ENCODE measurements at places on chromosomes 1 and 21.

- no peak for DNase-seq
These were observed 10.9 kb upstream of the BATF3 start for GRCh38 chr1:212710566-212710965.

- DNase-seq: peak; percentile 43
These were observed 69.8 kb downstream of the TPR start for GRCh38 chr1:186304982-186305949.

- DNase-seq: no peak
These were observed 13.2 kb upstream of the PRAMEF12 start for GRCh38 chr1:12760256-12760795.

GRCh38 chr1:192966073-192966472 is 93.1 kb downstream of the UCHL5 start:
- no peak for DNase-seq

DNA sequence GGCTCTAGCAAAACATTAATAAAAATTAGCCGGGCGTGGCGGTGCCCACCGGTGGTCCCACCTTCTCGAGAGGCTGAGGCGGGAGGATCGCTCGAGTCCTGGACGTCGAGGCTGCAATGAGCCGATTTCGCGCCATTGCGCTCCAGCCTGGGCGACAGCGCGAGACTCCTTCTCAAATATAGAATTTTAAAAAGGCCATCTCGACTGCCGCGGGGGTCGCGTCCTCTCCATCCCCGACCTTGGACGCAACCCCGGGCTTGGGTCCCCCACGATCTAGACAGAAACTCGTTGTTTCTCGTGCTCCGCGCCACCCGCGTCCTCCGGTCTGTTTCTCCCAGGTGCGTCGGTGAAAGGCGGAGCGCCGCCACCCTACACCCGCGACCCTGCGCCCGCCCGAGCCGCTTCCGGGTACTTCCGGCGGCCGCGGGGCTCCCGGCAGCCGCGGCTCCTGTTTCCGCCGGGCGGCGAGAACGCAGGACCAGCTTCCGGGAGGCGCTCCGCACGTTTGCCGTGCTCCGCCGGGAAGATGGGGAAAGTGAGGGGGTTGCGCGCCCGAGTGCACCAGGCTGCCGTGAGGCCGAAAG is at the start of gene SLX9:
Gene SLX9, plus strand, starts transcription at position 498 of the 584 bp plus-strand sequence. Its CDS starts 29 bp downstream, at position 527.
- DNase-seq: peak; percentile 78

- no peak for DNase-seq
These were observed 7.0 kb downstream of the IL12RB2 start for GRCh38 chr1:67314696-67315095.

DNA sequence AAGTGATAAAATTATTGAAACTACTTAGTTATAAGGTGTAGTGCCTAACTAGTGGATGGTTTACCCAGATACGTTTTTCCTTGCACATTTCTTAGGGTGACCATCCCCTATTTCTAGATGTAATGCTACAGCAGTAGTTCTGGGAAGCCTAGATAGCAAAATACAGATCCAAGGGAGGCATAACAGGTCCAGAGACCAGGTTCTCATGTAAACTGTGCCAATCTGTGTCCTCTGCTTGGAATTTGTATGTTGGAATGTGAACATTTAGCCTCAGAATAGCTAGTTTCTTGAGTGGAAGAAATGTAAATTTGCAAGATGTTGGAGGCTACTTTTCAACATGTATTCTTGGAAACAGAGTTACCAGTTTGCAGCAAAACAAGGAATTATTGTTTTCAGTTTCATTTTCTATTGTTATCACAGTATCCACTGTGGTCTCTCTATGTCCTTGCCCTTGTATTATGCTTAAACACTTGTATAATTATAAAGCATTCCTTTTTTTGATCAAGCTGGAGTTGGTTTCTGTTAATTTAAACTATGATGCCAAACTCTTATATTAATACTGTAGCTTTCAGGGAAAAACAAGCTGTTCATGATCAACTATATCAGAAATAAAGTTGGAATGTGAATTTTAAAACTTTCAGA is 102.0 kb upstream of the BRINP3 start:
- no peak for DNase-seq

GRCh38 chr1:89085781-89086180 is 20.8 kb upstream of the GBP1 start:
- peak; percentile 29 for DNase-seq

DNA sequence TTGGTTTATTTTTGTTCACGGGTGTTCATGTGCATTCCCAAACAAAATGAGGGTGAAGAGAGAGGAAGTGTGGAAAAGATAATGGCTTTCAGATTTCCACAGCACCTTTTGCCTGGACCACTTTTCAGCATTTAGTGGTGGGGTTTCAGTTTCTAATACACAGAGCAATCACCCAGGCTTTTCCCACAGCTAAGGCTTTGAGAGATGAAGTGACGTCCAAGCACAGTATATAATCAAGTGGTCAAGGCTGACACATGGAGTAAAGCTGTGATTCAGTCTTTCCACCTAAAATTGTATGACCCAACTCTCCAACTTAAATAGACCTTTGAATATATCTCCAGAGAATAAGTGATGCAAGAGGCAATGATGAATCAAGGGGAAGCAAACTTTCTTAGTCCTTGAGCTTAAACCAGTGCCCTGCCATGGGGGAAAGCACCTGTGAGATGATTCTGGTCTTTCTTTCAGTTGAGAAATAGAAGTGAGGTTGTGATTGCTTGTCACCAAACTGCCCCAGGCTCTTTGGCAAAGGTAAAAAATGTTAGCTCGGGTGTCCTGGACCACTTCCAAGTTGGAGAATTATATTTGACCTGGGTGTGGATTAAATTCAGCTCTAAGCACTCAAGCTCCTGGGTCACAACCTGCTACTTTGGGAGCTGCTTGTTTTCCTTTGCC is 2.4 kb upstream of the PIK3R3 start:
- peak; percentile 76 for DNase-seq

DNA sequence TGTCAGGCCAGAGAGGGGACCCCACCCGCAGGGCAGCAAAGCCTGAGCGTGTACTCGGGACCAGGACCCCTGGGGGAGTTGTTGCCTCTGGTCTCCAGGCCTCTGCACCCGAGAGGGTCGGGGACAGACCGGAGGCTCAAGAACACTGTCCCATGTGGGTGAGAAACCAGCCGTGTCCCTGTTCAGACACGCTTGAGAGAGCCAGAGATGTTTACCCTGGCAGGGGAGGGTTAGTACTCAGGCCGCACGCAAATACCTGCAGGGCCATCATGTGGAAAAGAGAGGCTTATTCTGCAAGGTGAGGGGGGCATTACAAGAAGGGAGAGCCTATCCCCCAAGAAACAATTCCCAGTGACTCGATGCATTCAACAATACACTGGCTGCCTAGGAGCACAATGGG is 74.0 kb upstream of the ARHGEF16 start:
- DNase-seq: no peak

DNA sequence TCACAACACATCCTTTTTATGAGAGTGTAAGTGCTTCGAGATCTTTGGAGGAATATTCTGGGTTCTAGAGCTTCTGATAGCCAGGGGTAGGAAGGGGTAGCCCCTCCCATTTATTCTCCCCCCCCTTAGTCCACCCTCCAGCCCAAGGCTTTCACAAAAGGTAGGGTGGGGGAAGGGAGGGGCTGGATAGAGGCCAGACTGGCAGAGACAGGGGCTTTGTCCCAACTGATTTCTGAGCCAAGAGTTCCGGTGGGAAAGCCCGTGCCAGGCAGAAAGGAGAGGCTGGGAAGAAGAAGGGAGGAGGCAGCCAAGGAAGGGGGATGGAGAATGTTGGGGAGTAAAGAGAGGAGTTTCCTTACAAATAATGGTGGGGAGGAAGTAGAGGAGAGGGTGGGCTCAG is 3.1 kb downstream of the BCAN start:
- DNase-seq: no peak

- peak; percentile 29 for DNase-seq
These were observed 207.9 kb upstream of the C1orf87 start for GRCh38 chr1:60281360-60281932.

DNA sequence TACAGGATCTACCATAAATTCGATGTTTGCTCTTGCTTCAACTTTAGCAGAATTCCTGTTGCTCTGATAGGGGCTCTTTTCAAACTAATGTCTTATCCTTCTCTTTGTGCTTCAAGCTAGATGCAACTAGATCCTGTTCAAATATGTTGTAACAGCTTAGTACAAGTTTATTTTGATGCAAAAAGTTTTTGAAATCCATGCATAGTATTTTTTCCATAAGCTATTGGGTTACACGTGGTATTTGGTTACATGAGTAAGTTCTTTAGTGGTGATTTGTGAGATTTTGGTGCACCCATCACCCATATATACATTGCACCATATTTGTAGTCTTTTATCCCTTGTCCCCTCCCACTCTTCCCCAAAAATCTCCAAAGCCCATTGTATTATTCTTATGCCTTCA is 907.7 kb downstream of the LTN1 start:
- DNase-seq: no peak

GRCh38 chr1:13792419-13792818 is 92.4 kb downstream of the PRDM2 start:
- DNase-seq: peak; percentile 5

- DNase-seq: no peak
These were observed 656.3 kb downstream of the PTPRC start for GRCh38 chr1:199295107-199295506.

DNA sequence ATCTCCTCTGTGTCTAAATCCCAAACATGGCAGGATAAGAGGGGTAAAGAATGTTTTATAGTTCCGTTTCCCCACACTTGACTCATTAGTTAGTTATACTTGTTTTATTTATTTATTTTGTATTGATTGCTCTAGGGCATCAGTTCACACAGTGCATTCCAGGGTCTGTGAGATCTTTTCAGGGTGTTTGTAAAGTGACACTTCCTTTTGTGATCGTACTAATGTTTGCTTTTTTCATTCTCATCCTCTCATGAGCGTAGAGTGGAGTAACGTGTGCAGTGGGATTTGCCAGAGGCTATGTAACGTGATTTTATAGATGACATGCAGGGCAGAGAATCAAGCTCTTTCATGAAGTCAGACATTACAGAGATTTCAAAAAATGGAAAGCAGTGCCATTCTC is 103.2 kb downstream of the SCCPDH start:
- DNase-seq: no peak

DNA sequence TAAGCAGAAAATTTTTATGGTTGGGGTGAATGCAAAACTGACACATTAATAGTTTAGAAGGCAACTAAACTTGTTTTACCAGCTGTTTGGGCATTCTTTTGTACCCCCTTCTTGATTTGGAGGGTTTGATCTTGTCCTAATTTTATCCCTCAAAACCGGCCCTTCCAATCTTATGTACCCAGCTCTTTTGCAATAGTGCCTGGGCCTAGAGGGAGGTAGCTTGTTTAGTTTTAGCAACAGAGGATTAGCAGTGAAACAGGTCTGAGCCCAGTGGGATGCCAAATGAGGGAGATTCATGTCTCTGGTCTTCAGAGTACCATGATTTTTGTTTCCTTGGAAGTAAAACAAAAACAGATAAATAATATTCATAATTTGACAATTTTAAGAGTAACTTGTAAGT is 45.1 kb downstream of the CRP start:
- no peak for DNase-seq

GRCh38 chr1:231395076-231395997 is 26.8 kb downstream of the EGLN1 start:
- peak; percentile 95 for DNase-seq

DNA sequence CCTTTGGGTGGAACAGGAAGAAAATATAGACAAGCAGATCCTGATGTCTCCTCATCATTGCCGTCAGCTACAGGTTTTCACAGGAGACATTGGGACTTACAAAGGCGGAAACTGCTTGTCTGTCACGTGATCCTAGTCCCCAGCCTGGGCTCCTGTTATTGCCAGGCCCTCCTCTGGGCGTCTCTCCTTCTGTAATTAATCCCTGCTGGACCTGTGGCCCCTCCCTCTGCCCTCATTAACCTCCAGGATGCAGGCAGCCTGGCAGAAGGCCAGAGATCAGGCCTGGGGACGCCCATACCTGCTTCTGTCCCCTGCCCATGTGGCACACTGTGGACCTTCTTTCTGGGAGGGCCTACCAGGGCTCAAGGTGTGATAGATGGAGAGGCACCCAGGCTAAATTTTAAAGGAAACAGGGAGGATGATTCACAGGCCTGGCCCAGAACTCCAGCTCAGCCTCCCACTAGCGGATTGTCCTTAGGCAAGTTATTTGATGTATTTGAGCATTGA is 2.4 kb downstream of the S100A5 start:
- DNase-seq: no peak

DNA sequence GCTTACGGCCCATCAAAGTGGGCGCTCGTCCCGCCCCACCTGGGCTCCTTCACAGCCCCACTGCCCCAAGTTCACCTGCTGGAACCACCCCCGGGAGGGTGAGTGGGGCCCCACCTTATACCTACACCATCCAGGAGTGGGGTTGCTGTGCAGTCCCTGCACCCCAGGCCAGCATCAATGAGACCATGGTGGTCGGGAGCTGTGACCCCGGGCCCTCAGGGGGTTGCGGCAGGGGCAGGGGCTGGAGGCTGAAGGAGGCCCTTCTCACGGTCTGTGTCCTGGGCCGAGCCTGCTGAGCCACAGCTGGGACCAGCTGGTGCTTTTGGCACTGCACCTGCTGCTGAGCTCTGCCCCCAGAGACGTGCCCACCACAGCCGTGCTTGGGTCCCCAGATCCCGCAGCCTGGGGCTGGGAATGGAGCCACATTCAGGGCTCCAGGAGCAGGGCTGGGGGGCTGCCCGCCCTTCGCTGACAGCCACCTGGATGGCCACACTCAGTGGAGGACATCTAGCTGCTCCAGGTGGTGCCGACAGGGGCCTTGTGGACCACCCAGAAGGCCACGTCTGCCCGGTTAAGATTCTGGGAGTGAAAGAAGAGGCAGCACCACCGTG is 17.4 kb downstream of the ACTRT2 start:
- DNase-seq: no peak

GRCh38 chr21:43958364-43959158 is 53.5 kb upstream of the TRAPPC10 start:
- no peak for DNase-seq

- no peak for DNase-seq
These were observed 22.4 kb upstream of the SMPDL3B start for GRCh38 chr1:27912429-27912828.

- no peak for DNase-seq
These were observed 4.9 kb upstream of the ABCD3 start for GRCh38 chr1:94413311-94413710.

- no peak for DNase-seq
These were observed 18.2 kb downstream of the RGS13 start for GRCh38 chr1:192654120-192654519.

- DNase-seq: no peak
These were observed 238.0 kb upstream of the NCAM2 start for GRCh38 chr21:20760221-20760620.

GRCh38 chr1:115729756-115730155 is 38.8 kb downstream of the CASQ2 start:
- no peak for DNase-seq

Data from HCEC 1CT (cell line).